NCI-H1105 treated with DMSO at 0.1 percent for 48 hours (cell line): ENCODE measurements at places on chromosomes 4 and X.

DNA sequence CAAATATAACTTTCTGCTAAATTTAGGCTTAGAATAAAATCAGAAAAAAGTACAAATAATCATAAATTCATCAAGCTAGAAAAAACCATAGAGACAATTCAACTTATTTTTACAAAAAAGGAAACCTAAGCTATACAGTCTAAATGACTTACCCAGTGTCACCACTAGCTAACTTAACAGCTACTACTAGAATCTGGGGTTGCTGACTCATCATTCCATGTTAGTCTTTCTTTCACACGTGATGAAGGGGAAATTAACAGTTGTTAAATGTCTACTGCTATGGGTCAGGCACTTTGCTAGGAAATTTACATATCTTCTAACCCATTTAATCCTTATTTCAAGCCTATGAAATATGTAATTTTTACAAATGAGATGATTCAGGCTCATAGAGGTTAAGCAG lies 349.3 kb upstream of the GALNT7 start:
- no peak for DNase-seq

DNA sequence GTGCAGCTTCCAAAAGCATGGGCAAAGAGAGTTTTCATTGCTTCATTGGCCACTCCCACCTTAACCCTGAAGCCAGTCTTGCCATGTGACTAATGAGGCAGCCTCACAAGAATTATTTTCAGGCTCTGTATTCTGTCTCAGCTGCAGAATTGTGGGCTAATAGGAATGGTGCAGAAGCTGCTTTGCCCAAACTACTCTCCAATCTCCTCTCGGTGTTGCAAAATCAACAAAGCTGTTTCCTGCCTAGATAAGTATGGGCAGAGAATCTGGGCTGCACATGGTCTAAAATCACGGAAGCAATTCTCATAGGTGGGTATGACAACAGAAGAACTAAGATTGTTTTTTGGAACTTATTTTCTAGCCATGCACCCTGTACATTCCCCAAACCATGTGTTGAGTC lies 31.4 kb downstream of the PPP1R2C start:
- no peak for DNase-seq

DNA sequence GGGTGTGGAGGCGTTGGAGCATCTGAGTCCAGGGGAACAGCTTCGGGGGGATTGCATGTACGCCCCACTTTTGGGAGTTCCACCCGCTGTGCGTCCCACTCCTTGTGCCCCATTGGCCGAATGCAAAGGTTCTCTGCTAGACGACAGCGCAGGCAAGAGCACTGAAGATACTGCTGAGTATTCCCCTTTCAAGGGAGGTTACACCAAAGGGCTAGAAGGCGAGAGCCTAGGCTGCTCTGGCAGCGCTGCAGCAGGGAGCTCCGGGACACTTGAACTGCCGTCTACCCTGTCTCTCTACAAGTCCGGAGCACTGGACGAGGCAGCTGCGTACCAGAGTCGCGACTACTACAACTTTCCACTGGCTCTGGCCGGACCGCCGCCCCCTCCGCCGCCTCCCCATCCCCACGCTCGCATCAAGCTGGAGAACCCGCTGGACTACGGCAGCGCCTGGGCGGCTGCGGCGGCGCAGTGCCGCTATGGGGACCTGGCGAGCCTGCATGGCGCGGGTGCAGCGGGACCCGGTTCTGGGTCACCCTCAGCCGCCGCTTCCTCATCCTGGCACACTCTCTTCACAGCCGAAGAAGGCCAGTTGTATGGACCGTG lies 2.2 kb downstream of the AR start:
- DNase-seq, result no peak

DNA sequence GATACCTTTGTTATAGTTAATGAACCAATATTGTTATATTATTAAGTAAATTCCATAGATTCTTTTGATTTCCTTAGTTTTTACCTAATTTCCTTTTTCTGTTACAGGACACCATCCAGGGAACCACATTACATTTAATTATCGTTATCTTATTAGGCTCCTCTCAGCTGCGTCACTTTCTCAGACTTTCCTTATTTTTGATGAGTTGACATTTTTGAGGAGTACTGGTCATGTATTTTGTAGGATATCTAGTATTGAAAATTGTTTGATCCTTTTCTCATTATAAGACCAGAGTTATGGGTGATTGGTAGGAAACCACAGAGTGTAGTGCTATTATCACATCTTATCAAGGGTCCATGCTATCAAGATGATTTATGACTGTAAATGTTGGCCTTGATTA lies 319.7 kb downstream of the NKX6-1 start:
- DNase-seq, result no peak

GRCh38 chrX:129781134-129781672 lies 1.5 kb downstream of the SASH3 start:
- no peak for DNase-seq

DNA sequence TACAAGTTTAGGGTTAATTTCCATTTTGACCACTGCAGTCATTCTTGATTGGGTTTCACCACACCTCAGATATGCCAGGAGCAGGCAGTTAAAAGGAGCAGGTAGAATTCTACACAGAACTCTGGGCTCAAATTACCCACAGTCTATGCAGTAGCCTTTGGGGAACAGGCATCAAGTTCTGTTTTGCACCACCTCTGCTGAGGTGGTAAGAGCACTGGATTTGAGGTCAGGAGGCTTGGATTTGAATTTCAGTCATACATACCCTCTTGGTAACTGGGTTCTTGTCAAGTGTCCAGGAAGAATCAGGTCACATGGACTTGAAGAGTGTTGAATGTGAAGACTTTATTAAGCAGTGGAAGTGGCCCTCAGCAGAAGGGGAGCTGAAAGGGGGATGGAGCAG lies 40.4 kb upstream of the PGK1 start:
- no peak for DNase-seq

GRCh38 chr4:21211846-21212245 lies 511.6 kb downstream of the PACRGL start:
- no peak for DNase-seq

DNA sequence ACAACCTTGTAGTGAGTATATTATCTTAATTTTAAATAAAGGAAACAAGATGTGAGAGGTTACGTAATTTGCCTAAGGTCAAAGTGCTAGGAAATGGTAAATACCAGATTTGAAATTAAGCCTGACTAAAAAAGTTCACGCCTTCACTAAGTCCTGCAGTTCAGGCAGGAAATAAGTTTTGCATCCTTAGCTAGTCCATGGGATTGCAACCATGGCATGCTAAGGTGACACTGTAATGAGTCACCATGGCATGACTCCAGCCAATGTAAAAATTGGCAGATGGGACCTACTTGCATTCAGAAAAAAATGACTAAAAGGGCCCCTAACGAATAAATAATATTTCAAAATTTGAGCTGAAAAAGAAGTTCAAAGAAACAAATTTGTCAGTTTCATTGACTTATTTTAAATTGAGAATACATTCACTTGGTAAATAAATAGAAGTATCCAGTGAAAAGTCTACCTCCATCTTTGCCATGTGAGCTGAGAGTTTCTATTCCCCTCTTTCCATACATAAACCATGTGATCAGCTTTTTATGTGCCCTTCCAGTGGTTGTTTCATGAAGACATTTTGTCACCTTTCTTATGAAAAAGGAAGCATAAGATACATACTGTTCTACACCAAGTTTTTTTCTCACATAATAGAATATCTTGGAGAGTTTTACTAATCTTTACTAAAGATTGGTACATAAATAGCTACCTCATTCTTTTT lies 72.4 kb downstream of the ANKRD50 start:
- DNase-seq, result no peak

DNA sequence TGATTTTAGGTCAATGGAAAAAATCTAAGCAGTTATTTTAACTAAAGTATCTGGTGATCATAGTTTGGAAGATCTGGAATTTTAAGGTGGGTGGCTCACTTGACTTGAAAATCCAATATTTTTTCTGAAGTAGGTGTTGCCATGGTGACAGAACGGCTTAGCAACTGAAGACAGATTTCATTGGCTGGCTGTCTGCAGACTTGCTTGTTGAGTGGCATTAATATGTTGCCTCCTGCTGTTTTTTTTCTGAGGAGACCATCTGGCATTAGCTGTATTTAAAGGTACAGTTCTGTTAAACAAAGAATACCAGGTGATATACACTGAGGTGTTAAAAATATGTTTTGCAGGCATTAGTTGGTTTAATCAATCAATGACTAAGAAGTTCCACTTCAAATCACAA lies 19.8 kb downstream of the CPE start:
- DNase-seq, result peak; percentile 91

DNA sequence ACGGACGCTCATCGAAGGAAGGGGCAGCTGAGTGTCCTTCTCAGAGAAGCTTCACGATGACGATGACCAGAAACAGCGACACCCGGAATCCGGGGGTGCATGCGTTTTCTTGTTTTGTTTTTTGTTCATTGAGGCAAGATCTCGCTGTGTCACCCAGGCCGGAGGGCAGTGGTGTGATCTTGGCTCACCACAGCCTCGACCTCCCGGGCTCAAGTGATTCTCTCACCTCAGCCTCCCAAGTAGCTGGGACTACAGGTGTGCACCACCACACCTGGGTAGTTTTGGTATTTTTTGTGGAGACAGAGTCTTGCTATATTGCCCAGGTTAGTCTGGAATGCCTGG lies 19.8 kb downstream of the DGKQ start:
- no peak for DNase-seq

DNA sequence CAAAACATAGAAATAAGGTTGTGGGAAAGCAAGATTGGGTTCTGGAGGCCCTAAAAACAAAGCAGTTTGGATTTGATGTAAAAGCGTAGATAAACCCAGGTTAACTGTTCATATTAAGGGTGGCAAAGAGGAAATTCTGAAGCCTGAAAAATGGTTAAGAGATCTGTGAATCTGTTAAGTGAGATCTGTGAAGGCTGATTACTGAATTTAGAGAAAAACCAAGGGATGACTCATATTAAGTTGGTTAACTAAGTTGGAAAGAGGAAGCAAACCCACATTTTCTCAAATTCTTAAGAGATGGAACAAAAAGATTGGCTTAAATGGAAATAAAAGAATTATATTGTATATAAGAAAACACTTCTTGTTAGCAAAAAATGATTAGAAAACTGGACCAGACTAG lies 22.8 kb downstream of the GPAT3 start:
- DNase-seq, result no peak

DNA sequence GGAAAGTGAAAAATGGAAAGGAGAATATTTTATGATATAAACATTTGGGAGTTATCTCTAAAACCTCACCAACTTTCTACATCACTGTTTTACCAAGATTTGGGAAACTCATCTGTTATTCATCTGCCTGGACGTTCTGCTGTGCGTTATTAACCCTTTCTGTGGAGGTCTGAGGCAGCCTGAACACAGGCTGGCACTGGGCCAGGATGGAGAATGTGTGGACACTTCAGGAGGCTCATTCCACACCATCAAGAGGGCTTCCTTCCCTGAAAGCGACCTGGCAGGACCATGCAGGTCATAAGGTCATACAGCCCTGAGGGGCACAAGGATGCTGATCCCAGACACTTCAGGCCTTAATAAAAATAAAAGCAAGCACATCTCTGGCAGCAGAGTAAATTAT lies 31.2 kb upstream of the TMEM184C start:
- no peak for DNase-seq

DNA sequence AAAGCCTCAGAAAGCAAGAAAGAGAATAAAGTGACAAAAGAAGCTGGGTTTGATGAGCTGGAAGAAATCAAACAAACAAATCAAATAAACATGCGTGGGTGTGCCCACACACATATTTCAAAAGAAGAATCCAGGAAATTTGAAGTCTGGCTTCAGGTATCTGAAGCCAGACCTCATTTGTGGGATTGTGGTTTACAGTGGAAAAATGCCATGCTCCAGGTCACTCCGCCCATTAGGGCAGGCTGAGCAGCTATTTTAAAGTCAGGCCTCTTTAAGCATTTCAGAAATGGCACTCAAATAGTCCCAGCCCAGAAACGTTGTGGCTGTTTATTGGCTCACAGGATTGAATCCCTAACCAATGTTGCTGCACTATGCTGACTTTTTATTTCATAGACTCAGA lies 226.1 kb upstream of the F9 start:
- DNase-seq, result no peak

GRCh38 chr4:180434131-180434895 lies 1808.9 kb upstream of the TENM3 start:
- no peak for DNase-seq

GRCh38 chr4:60315586-60315985 lies 884.5 kb upstream of the ADGRL3 start:
- DNase-seq, result no peak

DNA sequence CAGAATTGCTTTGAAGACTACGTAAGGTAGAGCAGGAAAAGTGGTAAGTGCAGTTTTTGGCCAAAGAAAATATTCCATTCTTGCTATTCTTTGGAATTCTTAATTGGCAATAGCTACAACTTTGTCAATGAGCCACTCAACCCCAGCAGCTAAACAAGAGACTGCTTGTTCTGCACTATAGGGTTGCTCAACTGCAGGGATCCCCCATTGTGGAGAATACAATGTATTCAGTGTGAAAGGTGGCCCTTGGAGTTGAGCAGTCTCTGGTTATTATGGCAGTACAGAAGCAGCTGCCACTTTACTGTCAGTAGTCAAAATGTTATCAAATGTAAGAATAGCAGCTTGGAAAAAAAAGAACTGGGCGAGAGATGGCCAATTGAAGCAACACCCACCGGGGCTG lies 808.7 kb downstream of the CENPC start:
- DNase-seq, result peak; percentile 52

DNA sequence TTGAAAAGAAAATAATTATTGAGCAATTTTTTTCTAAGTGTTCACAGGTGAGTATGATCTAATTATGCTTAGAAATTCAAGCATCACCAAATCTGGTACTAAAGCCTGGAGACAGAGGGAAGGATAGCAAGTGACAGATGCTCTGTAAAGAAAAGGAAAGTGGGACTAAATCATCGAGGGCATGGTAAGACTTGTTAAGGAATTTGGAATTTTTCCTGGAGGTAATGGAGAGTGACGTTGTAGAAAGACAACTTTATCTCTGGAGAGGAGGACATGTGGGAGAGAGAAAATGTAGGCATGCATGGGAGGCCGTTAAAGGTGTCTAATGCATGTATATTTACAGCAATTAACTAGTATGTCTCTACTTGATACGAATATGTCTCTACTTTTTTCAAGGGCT lies 333.2 kb upstream of the ATOH1 start:
- no peak for DNase-seq

GRCh38 chrX:119503484-119503861 lies 35.2 kb downstream of the SLC25A5 start:
- peak; percentile 1 for DNase-seq

GRCh38 chrX:19879735-19880378 lies 7.5 kb downstream of the SH3KBP1 start:
- no peak for DNase-seq

GRCh38 chr4:78379040-78379439 lies 172.5 kb upstream of the ANXA3 start:
- DNase-seq, result no peak

DNA sequence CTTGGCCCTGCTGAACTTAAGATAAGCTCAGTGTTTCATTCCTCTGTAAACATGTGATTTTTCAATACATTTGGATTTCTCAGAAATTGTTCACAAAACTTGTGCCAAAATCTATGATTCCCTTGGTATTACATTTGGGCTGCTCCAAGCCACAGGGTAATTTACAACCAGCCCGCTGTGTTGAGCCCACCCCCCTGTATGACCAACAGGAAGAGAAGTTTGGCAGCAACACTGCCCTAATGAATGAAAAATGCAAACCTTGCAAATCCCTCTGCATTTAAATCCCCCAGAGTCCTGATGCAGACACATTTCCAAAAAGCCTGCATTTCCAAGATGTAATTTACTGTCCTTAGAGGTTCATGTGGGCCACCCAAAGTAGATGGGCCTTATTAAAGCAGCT lies 34.1 kb upstream of the GAB1 start:
- no peak for DNase-seq

- no peak for DNase-seq
These were observed 50.9 kb upstream of the FAM241A start for GRCh38 chr4:112094330-112094729.

- no peak for DNase-seq
These were observed 1.4 kb upstream of the RPS6KA3 start for GRCh38 chrX:20267931-20268701.
